Dermis microvascular lymphatic vessel endothelial cell (primary cell): ENCODE measurements at places on chromosomes 7 and 10. TPM values are rescaled to one million over a fixed set of nuclear protein-coding genes. Genes with fewer than 3 reads are reported as not detected.

MNX1 gene
- under 0.01 TPM in 2 replicates for total RNA-seq

DNA sequence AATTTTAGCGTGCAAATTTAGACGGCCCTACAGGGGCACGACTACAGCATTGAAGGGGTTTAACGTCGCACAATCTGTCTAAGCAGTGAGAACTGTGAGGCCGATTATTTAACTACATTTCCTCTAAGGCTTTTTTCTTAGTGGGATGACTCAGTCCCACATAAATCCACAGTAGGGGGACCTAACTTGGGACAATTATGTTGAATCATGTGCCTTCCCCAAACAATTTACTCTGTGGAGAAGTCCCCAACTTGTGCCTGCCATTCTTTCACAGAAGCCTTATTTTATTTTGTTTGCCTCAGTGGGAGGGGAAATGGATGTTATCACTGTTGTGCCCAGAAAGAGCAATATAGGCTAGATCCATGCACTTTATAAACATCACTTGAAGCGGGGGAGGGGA is 80.3 kb upstream of the CDCA7L start:
- DNase-seq, result no peak

GRCh38 chr7:55569797-55570196 is 2.5 kb downstream of the VOPP1 start:
- DNase-seq, result no peak

DNA sequence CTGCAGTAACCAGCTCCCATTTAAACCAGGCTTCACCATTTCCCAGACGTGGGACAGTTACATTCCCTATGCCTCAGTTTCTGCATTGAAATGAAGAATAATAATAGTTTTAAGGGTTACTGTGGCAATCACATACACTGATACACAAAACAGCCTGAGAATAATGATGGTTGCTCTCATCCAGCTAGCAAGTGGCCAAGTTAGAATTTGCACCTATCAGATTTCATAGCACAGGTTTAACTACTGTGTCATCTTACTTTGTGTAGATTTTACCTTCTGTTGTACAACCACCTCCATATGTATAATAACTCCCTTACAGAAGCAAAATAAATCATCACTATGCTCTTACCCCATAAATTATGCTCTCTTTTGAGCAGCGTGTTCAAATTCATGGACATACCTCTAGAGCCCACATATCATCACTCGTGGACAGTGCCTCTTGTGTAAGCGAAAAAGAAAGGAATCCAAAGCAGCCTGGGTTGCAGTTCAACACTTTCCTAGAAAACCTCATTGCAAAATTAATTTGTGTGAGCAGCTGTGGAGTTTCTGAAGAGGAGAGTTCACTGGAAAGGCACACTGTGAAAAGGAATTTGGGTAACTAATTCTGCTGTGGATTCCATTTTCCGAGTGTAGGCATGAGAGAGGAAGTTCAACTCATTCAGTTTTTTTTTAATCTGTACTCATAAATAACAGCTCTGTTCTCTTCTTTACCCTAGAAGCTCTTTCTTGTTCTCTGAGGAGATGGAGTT is 492.5 kb downstream of the ARL4A start:
- no peak for DNase-seq

DNA sequence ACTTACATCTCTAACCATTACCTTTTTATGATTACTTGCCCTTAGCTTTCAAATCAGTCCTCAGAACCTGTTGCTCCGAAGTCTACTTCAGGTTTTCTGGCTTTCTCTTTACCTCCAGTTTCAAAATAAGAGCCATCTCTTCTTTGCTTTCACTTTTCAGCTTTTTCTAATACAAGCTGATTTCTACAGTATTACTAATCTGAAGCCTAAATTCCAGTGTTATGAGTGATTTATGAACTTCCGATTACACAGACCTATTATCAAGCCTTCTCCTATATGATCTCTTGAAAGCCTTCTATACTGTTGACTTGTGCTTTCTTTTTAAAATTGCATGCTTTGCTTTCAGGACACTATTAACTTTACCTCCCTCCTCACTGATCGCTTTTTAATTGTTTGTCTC is 1307.8 kb upstream of the CELF2 start:
- no peak for DNase-seq

DNA sequence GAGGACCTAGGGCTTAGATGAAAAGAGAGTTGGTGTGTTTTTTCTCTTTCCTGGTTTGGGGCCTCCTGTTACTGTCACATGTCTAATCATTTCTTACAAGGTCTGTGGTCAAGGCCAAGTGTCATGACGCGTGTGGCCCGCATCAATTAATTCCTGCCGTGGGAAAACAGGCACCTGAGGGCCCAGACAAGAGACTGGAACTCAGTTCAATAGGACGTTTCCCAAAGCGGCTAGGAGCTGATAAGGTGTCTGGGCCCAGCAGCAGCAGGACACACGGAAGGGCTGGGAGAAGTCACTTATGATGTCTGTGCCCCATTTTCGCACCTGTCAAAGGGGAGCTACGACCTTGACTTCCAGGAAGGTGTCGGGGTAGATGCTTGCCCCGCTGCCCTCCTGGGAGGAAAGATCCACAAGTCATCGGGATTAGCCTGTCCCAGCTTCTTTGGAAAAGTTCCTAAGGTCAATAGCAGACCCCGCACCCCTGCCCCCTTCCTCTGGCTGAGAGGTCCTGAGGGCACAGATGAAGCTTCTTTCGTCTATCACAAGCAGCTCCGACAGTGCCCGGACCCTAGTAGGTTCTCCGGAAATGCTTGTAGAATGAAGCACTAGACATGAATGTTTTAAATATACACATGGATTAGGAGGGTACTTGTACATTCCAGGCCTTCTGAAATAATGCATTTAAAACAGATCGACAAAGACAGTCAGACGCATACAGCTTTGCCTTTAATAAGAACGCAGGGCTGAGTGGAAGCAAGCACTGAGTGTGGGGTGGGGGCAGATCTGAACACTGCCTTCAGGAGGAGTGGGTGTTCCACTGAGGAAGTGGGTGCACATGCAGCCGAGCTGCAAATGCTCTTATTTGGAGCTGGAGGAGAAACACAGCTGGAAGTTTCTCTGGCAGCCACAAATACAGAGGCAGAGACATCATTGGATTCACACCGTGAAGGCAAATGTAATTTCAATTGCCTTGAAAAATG is 237.5 kb upstream of the GRB10 start:
- no peak for DNase-seq

- no peak for DNase-seq
Observed at GRCh38 chr7:50412973-50413372, 37.2 kb downstream of the FIGNL1 start.

- no peak for DNase-seq
Observed at GRCh38 chr7:108063520-108063933, 60.6 kb upstream of the LAMB1 start.

GRCh38 chr10:121324678-121325213 is 273.5 kb downstream of the FGFR2 start:
- DNase-seq, result no peak

DNA sequence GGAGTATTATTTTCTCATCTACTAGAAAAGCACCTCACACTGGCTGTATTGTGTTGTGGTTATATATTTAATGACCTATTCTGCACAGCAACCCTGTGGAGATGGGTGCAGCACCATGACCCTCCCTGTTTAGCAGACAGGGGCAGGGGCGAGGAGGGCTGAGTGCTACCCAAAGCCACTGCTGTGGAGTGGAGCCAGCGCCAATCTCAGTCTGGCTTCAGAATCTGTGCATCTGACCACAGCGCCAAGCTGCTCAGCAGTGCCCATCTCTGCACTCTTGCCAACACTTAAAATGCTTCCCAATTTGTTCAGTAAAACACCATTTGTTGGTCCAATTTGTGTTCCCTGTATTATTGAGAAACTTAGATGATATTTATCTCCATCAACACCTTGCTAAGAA is 239.1 kb downstream of the ZMYND11 start:
- no peak for DNase-seq

DNA sequence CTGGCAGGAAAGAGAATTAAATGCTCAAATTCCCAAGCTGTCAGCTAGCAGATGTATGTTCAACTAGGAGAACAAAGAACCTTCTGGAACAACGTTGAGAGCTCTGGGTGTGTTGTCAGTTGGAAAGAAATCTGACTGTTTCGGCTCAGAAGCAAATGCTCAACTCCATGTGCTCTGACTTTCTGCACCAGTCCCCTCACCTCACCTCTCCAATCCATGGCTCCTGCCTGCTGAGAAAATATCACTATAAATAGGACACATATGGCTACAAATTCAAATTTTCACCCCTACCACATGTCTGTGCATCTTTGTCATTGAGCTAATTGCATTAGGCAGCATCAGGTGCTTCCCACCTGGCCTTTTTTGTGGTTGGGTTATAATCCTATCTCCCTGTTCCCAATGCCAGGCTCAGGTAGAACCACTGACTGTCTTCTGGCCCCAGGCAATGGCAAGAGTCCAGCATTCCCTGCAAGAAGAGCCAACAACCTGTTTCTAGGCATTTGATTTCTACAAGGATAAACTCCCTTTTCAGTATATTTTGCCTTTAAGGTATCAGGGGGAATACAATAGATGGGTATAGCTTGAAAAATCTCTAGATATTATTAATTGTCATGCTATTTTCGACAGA is 142.6 kb upstream of the LSM8 start:
- no peak for DNase-seq

GRCh38 chr10:119613741-119614140 is 17.0 kb upstream of the TIAL1 start:
- DNase-seq, result no peak

- no peak for DNase-seq
Observed at GRCh38 chr10:112938808-112939482, 11.1 kb upstream of the TCF7L2 start.

PKD2L1 gene
- total RNA-seq, result not detected in 2 replicates

DNA sequence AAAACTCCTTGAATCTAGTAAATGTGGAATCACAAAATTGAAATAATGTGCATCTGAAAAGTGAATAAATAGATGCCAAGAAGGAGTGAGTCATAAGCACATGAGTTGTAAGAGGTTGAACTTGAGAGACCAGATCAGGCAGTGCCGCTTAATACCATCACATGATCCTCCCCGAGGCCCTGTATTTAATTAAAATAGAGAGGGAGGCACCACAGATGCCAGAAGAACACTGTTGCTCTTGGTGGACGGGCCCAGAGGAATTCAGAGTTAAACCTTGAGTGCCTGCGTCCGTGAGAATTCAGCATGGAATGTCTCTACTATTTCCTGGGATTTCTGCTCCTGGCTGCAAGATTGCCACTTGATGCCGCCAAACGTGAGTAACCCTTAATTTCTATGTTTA is at the start of gene GPNMB:
TSS of gene GPNMB (plus strand) at position 221 of the 400 bp plus-strand sequence. CDS start at position 304, 83 bp downstream.
- DNase-seq, result peak; percentile 5

PNLIP gene
- total RNA-seq, result not detected in 2 replicates

GRCh38 chr7:69739190-69739589 is 140.9 kb downstream of the AUTS2 start:
- no peak for DNase-seq

DNA sequence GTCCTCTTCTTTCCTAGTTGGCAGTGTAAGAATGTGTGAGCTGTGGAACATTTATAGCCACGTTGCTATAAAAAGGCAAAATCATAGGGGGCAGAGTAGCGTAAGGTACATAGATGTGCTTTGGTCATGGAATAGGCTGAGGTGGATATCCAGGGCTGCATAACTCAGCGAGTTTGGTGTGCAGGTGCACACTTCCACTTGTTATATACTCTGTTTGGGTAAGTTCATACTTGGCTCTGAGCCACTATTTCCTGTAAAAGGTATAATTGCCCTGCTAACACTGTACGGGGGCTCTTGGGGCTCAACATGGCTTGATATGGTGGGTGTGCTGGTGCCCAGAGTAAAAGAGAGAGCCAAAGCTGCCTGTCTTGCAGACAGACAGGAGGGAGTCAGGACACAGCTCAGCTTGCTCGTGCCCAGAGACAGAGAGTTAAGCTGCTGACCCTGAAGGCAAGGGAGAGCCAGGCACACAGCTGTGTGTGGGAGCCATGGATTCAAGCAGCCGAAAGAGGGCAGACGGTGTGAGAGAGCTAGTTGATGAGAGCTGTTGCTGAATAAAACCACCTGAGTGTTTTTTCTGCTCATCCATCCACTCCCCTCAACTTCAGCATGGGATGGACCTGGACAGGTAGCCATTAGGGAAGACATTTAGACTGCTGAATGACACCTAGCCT is 126.7 kb downstream of the DKK1 start:
- no peak for DNase-seq

LEP gene
- not detected in 2 replicates for total RNA-seq

SLC39A12 gene
- under 0.01 TPM in 1 of 2 replicates, not detected in the other for total RNA-seq

DNA sequence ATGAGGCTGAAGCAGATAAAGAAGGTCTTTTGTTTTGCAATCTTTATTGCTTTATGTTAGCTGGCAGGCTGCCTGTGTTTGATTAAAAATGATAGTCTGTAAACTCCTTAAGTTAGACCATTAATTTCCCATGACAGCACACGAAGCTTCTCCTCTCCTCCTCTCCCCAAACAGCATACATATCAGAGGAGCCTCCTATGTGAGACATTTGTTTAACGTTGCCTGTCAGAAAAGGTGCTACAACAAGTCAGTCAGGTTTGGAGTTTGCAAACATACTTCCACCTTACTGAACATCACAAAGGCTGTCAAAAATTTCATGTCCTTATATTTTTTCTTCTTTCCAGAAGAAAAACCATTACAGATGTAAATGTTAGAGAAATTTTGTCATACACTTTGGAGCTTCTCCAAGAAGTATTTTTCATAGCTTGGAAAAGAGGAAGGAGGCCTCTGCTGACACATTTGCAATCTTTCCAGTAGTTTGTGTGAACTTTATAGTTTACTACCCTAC is 393.1 kb downstream of the EXOC4 start:
- DNase-seq, result no peak

CYP3A4 gene
- total RNA-seq, result not detected in 2 replicates

DNA sequence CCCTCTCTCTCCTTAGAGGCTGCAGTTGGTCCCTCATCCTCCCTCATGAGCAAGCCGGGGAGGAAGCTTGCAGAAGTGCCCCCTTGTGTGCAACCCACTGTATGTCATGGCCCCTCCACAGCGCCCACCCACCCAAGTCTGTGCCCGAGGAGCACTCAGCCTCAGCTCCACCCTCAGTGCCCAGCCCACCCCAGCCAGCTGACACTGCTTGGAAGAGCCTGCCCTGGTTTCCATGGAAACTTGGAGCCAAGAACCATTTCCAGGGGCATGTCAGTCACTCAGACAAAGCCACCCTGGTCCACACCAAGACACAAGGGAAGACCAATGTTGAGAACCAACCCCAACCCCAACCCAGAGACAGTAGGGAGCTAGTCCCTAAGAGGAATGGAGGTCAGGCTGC is 79.5 kb downstream of the PAX2 start:
- DNase-seq, result no peak

DRGX gene
- total RNA-seq, result not detected in 2 replicates

GRCh38 chr10:6145166-6145987 is 56.5 kb downstream of the RBM17 start:
- no peak for DNase-seq

GRCh38 chr10:122368502-122369254 is 5.8 kb upstream of the PLEKHA1 start:
- peak; percentile 53 for DNase-seq

DNA sequence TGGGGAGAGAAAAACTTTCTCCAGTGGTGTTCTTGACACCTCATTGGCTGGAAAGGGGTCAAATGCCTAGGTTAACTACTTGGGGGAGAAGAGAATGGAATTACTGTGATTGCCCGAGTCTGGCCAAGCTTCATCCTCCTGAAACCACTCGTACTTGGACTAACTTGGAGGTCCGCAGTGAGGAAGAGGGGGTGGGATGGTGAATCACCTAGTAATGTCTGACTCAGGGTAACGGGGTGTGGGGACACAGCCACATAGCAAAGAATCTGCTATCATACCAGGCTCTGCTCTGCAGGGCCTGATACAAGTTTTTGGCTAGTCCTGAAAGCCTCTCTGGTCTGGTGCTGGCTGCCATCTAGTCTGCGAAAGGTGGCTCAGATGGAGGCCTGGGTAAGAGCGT is 190.9 kb downstream of the RPS24 start:
- DNase-seq, result no peak

ASIC3 gene
- under 0.01 and 0.13 TPM in 2 replicates for total RNA-seq

SLIT1 gene
- total RNA-seq, result under 0.01 TPM in 1 of 2 replicates, not detected in the other

MOGAT3 gene
- not detected in 2 replicates for total RNA-seq

- DNase-seq, result no peak
Observed at GRCh38 chr10:72146559-72147323, 58.4 kb upstream of the SPOCK2 start.
